Occipital lobe (tissue), 3 donors: ENCODE measurements at places on chromosomes 12 and 14. TPM values are rescaled to one million over a fixed set of nuclear protein-coding genes. Genes with fewer than 3 reads are reported as not detected.
A peak's percentile ranks its signal among the peaks of the same experiment; 100 is the strongest.

GRCh38 chr12:111409403-111409779, 3.7 kb downstream of the SH2B3 start:
- no peak for DNase-seq

GRCh38 chr14:79278286-79278797, 933.0 kb downstream of the DIO2 start:
- no peak for DNase-seq

- DNase-seq: no peak
Measured at GRCh38 chr12:117926391-117926899, 42.3 kb downstream of the KSR2 start.

DNA sequence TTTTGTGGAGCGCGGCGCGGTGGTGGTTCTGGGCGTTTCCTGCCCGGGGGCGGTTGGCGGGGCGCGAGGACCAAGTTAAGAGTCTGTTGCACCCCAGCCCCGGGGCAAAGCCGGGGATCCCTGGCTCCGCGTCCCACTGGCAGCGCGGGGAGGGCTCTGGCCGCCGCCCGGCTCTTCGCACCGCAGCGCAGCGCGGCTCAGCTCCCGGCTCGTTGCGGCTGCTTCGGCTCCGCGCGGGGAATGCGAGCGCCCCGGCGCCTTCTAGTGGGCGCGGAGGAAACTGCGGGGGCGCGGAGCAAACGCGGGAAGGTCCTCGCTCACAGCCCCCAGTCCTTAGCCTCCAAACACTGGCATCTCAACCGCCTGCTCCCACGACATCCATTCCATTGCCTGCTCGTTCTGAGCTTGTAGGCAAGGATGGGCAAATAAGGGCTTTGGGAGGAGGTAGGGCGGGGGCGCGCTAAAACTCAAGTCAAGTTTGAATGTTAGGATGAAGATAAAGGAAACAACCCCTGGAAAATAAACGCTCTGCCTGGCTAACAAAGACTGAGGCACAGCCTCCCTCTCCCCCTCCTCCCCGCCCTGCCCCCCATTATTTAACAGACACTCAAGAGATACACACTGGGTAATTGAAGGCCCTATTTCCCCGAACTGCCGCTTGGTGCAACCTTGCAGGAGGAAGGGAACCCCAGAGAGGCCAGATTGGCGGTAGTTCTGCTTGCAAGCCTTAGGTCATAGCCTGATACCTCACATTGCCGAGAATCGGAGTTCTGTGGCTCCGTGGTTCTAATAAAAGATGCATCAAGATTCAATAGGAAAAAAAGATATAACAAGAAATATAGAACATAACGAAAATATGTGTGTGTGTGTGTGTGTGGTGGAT, at the start of gene B4GALNT1:
TSS of gene B4GALNT1 (minus strand) at position 244 of the 883 bp plus-strand sequence. CDS start 1,069 bp downstream, outside the sequence.
- DNase-seq: peak; percentile 60

GRCh38 chr14:71556730-71557129, 375.5 kb upstream of the RGS6 start:
- no peak for DNase-seq

- DNase-seq: peak; percentile 45
Measured at GRCh38 chr12:98758331-98758730, 113.2 kb downstream of the APAF1 start.

DNA sequence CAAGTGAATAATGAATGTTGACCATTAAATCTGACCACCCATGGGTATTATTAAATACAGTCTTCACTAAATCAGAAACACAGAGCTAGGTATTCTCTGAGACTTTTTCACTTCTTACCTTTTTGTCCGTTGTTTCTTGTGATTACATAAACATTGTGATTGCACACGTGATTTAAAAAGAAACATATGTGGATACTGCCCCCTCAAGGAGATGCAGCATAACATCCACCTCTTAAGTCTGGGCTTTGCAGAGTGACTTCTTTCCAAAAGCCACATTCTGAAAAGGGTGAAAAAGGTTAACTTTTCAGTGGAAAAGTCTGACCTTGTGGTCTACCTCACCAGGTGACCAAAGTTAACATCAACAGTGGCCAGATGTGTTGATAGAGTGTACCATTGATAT, 185.5 kb upstream of the FAR2 start:
- DNase-seq: no peak

DNA sequence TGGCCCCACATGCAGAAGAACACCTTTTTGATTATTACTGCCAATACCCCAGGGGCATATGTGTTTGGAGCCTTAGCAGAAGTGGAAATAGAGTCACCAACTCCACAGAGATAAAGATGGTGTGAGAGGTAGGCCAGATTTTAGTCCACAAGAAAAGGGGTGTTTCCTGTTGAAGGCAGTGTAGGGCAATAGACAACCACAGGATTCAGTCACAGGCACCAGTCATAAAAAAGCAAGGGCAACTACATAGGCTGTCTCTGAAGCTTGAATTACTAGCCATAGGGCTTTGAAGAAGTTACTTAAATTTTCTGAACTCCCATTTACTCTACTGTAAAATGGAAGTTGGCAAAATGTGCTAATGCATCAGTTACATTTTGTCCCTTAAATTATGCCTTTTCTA, 18.9 kb downstream of the ERP27 start:
- no peak for DNase-seq

DNA sequence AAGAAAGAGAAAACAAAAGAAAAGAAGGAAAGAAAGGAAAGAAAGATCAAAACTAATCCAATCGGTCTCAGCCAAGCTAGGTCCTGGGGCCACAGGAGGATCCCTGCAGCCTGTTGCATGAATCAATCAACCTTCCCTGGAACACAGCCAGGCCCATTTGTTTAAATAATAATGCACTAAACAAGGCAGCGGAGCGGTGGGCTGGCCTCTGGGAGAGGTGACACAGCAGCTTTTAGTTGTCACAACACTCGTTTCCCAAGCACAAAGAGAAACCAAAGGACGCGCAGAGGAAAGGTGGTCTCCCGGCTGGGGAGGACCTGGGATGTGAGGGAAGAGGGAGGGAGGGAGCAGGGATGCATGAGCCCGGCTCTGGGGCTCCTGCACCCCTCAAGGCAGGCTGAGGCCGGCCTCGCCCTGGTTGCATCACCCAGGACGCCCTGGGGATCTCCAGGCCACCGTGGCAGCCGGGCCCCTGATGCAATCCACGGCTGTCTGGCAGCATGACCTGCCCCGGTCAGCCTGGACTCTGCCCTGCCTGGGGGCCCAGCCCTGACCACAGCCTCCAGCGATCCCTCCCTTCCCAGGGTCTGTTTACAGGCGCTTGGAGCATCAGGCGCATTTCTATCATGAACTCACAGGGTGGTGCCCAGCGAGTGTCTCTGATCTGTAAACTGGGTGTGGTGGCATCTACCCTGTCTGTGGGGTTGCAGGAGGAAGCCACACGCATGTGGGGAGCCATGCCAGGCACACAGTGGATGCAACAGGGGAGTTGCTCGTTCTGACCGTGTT, 32.5 kb downstream of the MMP17 start:
- no peak for DNase-seq

- no peak for DNase-seq
Measured at GRCh38 chr14:102201776-102202175, 62.1 kb downstream of the WDR20 start.

DNA sequence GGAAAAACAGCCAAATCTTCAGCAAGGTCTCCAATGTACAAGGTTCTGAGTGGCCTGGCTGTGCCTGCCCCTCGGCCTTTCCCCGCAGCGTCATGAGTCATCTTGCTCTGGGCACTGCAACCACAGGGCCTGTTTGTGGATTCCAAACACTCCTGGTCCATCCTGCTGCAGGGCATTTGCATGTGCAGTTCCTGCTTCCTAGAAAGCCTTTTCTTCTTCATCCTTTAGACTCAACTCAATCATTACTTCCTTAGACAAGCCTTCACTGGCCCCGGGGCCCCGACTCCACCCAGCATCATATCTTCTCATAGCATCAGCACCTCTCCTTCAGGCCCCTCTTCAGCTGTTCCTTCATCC, 101.8 kb upstream of the EGLN3 start:
- DNase-seq: no peak

DNA sequence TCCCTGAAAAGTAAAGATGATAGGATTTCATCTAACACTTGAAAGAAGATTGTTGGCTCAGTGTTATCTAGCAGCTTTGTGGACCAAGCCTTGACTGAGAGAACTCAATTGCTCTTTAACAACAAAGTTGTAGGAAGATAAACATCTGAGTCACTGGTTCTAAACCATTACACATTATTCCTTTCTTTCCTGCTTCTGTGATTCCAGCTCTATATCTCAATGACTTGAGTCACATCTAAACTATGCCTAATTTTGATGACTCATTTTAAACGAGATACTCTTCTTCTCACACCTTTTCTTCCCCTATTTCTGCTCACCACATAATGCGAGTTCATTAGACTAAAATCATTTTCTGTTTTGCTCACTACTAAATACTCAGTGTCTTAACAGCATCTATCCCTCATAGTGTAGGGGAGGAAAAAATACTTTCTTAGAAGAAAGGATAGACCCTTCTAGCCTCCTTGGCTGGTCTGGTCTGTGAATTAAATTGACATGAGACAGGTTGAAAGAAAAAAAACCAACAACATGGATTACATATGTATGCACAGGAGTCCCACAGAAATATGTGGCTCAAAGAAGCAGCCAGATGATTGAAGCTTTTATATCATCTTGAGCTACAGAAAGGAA, 201.4 kb downstream of the C12orf50 start:
- no peak for DNase-seq

The NGB gene
- total RNA-seq: 4.1 TPM

The WIF1 gene
- 4.1 TPM for total RNA-seq

The TAC3 gene
- total RNA-seq: 1.6 TPM

The NFE2 gene
- total RNA-seq: 0.62 TPM

The GLIPR1L1 gene
- total RNA-seq: not detected

The LGR5 gene
- total RNA-seq: not detected

The SLC39A2 gene
- total RNA-seq: not detected
